GM04503 (cell line): ENCODE measurements at places on chromosomes 2 and 18.
A peak's percentile ranks its signal among the peaks of the same experiment; 100 is the strongest.

- DNase-seq = peak; percentile 13
These were observed 198.0 kb downstream of the NBAS start for GRCh38 chr2:15363142-15363541.

DNA sequence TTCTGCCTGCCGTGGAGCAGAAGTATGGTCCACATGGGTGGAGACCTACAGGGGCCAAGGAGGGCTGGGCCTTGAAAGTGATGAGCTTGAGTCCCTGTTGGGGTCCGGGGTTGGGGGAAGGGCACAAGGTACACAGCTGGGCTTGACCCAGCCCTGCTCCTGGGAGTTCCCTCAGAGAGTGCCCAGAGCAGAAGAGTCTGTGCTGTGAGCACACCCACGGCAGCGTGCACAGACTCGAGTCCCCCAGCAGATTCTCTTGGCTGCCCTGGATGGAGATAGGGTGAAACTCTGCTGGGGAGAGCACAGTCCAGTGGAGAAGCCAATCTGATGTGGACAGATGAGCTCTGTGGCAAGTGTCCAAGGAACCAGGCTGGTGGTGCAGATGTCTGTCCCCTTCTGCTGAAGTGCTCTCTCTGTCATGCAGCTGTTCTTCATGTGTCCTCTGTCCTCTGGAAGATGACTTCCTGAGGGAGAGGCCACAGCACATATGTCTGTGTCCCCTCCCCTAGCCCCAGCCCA, 27.5 kb downstream of the INPP4A start:
- no peak for DNase-seq

GRCh38 chr2:55431982-55432627, 12.4 kb upstream of the CCDC88A start:
- DNase-seq = no peak

GRCh38 chr2:237060534-237061312, 25.0 kb upstream of the COPS8 start:
- DNase-seq = no peak

- DNase-seq = no peak
These were observed 143.5 kb upstream of the ALPP start for GRCh38 chr2:232234922-232235615.

GRCh38 chr2:86807468-86808275, 17.0 kb upstream of the CD8A start:
- no peak for DNase-seq

- DNase-seq = no peak
These were observed 81.0 kb upstream of the TMEM17 start for GRCh38 chr2:62586981-62587380.
